ENCODE measurements at places on chromosomes 6 and 20. TPM values are rescaled to one million over a fixed set of nuclear protein-coding genes. Genes with fewer than 3 reads are reported as not detected.

MTFR2 gene
- total RNA-seq: 0.52 TPM

TRIM38 gene
- total RNA-seq: 2.2 TPM

DNA sequence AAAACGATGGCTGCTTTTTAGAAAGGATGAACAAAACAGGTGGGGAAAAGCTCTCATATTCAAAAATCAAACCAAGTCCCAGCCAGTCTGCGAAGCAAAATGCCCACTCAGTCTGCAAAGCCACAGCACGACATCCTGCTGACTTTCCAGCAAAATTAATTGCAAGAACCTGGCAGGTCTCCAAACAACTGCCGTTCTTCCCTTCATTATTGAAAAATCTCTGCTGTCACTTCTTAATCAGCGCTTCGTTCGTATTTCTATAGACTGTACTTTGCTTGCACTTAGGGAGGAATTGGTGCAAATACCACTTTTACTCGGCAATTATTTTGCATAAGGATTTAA lies 222.4 kb downstream of the CBLN4 start:
- no peak for DNase-seq

DNA sequence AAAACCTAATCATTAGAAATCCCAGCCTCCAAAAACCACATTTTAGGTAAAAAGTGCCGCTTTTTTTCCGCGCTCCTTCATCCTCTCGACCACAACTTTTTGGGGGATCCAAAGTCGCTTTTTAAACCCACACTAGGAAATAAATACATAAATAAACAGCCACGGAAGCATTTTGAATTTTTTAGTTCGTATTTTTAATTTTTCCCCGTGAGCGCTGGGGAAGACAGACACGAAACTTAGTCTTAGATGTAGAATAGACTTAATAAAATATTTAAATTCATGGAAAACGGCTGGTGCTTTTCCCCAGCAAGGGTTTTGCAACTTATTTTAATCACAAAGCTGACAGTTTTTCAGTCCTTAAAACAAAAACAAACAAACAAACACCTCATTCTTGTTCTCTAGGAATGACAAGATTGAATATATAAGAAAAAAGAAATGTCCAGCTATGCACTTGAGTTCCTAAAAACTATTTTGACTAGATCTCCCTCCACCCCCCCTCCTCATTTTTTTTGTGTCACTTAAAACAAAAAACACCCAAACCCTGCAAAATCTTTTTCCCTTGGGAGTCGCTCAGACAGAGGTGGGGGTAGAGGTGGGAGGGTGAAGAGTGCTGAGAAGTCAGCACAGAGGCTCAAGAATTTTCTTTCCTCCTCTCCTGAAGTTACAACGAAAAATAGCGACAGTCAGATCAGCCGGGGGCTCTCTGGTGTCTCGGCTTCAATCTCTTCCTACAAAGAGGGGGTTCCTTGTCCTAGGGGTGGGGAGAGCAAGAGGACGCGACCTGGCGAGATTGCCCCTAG lies 43.4 kb upstream of the SUPT3H start:
- DNase-seq: no peak

GRCh38 chr6:136487759-136488425 lies 62.3 kb downstream of the MAP7 start:
- no peak for DNase-seq

DNA sequence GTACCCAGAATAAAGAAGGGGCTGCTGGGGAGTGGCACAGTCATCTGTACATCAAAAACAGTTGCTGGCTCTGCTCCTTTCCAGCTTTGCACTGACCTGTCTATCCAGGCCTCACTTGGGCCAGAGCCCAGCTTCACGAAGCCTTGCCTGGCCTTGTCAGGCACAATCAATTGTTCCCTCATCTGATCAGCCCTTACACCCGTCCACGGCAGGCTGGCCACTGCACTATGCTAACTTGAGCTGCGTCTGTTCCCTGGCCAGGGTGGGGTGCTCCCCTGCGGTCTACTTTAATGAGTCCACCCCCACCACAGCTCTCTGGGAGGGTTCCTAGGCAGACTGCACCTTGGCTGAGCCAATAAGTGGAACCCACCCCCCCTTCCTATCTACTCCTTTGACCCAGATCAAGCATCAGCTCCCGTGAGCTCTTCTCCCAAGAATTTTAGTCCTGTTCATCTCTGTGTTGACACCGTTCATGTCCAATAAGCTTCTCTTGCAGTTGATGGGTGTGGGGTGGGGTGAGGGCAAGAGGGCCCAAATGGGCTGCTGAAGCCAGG lies 74.3 kb upstream of the MLN start:
- no peak for DNase-seq
